ENCODE measurements at places on chromosomes 1 and 21.

- no peak for DNase-seq
Observed at GRCh38 chr21:45370575-45370974, 34.4 kb upstream of the COL18A1 start.

DNA sequence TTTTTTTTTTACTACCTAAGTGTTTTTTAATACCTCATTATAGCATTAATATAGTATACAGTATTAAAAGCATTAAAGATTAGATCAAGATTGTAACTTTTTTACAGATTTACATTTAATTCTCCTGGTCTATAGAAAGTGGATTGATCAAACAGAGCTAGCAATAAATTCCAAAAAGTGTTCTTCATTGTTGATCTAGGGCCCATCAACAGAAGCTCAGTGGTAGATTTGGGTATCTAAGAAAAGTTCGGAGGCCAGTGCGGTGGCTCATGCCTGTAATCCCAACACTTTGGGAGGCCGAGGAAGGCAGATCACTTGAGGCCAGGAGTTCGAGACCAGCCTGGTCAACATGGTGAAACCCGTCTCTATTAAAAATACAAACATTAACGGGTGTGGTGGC is 12.5 kb downstream of the NUP210L start:
- no peak for DNase-seq

DNA sequence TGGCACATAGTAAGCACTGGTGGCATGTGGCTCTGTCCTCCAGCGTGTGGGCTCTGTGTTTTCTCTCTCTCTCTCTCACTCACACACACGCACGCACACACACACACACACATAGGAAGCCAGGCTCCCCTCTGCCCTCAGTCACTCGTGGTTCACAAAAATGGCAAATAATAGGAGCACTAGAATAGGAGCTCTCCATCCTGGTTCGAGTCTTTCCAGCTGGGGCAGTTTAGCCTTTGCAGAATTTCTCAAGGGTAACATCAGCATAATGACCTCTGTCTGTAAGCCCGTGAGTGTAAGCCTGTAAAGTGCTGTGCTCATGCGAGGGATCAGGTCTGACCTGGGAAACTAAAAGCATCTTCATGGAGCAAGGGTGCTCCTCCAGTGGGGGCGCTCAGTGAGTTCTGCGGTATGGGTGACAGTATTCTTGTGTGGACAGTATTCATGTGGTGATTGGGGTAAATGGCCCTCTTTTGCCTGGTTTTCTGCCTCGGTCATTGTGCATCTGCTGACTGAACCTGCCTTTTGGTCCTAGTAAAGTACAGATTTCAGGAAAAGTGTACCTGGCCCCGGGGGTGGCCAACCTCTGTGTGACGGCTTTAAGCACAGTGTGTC is 842 bp upstream of the ZC3H12A start:
- no peak for DNase-seq

- no peak for DNase-seq
Observed at GRCh38 chr1:162079030-162079429, 9.5 kb downstream of the NOS1AP start.

Data from hippocampal formation (tissue), 2 donors.